Osteocyte (in vitro differentiated cells): ENCODE measurements at places on chromosomes 1 and 21.

DNA sequence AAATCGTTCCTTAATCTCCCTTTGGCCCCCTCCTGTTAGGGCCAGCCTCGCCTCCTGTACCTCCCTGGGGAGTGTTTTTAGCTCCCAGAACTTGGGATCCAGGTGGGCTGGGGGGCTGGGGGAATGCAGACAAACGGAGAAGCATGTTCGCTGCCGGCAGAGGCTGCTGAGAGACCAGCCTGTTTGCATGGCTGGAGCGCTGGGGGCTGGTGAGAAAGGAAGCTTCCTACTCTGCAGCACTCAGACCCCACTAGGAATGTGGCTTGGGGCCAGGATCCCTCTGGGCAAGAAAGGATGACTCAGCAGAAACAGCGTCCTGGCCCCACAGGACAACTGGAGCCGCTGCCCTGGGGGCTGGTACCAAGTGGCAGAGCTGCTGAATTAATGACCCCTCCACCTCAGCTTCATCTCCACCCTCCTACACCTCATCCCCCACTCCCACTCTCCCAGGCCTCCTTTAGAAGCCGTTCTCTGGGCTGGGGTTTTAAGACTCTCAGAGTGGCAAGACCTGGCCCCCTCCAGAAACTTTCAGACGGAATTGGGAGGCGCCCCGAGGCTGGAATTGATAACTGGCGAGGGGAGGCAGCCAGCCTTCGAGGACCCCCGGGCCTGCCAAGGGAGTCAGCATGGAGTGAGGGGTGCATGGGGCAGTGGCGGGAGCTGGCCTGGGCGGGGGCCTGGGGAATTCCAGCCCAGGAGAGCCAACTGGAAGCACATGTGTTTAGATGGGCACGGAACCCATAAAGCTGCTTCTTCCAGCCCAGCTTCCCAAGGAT lies 28.5 kb upstream of the EPS8L3 start:
- peak; percentile 95 for DNase-seq

DNA sequence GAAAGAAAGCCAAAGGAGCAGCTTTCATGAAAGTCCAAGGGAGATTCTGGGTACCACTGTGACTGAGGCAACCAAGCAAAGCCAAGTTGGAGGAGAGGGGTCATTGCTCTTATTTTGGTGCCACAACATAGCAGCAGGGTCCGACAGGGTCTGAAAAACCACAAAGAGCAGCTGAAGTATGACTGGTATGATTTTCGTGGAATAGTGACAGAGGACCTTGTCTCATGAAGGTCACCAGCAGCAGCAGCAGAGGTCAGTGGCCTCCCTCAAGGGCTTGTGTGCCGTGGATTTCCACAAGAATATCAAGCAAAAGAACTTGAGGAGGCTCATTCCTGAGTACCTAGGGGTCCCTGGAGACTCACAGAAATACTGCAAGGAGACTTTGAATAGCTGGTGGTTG lies 160.9 kb upstream of the SYT6 start:
- DNase-seq = no peak

GRCh38 chr1:226551299-226551698 lies 2.7 kb downstream of the STUM start:
- DNase-seq = no peak

DNA sequence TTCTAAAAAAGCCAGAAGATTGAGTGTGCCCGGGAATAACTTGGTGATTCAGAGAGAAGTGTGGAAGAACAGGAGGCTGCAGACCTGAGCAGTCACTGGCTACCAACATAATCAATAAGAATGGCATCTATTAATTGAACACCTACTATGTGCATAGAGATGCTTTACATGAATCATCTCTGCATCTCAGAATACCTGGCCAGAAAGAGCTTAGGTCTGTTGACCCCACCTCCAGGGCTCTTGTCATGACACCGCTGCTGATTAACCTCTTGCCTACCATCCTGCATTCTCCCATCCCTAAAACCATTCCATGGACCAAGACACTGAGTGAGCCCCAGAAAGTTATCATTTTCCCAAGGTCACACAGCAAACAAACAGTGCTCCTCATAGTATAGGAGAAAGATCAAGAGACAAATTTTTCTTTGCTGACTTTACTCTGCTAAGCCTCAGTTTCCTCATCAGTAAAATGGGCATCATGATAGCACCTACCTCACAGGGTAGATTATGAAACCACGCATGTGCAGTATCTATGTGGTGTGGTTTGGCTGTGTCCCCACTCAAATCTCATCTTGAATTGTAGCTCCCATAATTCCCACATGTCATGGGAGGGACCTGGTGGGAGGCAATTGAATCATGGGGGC lies 16.3 kb upstream of the PINK1 start:
- DNase-seq = no peak

DNA sequence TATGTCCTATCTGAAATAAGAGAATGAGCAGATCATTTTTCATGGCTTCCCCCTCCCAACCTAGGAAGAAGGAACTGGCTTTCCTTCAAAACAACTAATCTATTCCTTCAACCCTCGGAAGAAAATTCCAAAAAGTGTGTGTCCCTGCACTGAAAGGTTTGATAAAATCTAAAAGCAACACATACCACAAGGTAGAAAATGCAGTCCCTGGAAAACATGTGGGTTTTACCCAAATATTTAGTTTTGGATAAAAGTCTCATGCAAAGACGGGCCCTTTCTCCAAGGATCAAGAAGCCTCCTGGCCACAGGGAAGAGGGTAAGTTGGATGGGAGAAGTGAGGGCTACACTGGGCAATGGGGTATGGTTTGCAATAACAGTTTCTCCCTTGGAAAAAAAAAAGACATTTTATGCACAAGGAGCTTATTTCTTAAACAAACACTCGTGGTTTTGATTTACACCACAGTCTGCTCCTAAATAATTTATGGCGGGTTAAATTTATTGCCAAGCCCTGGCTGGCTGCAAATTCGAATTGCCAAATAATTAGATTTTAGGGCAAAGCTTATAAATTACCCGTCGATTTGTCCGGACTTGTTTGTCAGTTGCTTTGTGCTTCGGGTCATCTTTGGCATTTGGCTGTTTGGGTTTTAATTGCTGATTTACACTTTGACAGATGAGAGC lies 28.9 kb downstream of the ERI3 start:
- DNase-seq = no peak

GRCh38 chr1:229769006-229769405 lies 143.0 kb downstream of the URB2 start:
- DNase-seq = no peak

- DNase-seq = peak; percentile 93
These were observed 5.0 kb downstream of the SRARP start for GRCh38 chr1:16009030-16009460.

DNA sequence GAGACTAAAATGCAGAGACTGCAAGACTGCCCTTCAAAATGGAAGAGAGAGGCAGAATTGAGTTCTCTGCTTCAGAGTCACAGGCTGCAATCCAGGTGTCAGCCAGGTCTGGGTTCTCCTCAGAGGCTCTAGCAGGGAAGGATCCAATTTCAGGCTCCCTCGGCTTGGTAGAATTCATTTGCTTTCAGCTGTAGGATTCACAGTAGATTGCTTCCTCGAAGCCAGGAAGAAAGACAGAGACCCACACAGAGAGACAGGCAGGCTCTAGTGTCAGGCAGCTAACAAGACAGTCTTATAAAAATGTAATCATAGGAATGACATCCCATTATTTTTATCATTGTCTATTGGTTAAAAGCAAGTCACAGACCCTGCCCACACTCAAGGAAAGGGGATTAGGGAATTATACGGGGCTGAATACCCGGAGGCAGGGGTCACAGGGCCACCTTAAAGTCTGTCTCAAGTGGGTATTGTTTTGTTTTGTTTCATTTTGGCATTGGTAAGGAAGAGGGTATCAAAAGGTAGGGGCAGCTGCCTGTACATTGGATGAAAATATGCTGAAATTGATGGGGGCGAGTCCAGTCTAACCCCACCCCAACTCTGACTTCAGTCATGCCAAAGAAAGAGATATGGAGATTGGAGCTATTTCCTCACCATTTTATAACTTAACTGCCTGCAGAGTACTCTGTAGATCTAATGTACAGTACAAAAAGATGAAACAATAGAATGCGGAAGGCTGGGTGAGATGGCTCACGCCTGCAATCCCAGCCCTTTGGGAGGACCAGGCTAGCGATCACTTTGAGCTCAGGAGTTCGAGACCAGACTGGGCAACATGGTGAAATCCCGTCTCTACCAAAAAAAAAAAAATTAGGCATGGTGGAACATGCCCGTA lies 9.5 kb upstream of the TBCE start:
- DNase-seq = no peak

DNA sequence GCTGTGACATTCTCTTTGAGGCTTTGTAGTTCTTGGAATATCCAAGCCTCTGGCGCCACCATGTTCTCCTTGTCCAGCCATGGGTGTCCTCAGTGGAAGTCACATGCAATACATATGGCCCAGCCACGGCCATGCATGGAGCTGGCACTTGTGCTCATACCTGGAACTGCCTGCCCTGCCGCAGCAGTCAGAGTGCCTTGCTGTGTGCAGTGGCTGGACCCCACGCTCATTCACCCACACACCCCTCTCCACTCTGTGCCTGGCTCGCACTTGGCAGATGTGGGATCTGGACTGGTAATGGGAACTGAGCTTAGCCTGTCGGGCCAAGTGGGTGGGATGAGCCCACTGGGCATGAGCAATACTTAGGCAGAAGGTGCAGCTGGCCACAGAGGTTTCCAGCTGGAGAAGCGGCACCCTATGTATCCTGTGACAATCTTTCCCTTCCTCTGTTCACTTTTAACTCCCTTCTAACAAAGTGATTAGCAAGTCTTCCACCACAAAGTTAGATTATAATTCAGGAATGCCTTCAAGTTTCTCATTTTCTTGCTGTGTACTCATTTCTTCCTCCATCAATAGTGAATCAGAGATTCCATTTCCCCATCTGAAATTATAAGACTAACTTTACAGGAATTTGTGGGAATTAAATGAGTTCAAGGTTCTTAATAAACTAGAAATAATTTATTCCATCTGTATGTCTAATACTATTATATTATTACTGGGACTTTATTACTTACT lies 351.6 kb upstream of the NCAM2 start:
- no peak for DNase-seq

GRCh38 chr1:175497501-175497900 lies 245.9 kb downstream of the TNR start:
- DNase-seq = no peak

DNA sequence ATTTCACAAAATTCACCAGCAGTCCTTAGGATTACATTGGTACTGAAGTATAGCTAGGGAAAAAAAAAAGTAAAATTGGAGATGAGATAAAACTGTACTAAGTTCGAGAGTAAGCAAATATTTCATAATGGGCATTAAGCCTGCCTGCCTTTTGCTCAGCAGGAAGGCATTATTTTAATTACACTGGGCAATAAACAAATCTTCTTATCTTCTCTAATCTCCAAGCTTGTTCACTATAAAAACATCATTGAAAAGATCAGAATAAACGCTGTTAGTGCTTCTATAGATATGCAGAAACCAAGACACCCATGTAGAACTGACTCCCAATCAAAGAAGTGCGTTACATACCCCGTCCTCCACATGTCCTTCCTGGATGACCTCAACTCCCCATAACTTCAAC lies 174.2 kb upstream of the CHODL start:
- DNase-seq = no peak

GRCh38 chr1:15603050-15603965 lies 13.9 kb upstream of the DDI2 start:
- DNase-seq = peak; percentile 98

DNA sequence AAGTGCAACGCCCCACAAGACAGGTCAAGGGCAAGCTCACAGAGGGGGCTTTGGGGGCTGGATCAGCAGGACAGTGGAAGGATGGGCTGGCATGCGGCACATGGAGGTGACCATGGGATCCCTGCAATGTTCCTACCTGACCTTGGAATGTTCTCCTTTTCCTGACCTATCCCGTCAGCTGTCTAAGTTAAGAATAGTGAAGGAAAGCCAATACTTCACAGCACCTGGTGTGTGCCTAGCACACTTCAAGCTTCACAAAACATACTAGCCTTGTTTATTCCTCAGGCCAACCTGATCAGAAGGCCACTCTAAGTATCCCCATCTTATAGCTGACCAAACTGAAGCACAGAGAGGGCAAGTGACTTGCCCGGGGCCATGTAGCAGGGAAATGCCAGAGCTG lies 31.2 kb downstream of the LRRC38 start:
- DNase-seq = no peak

GRCh38 chr1:56816909-56817308 lies 2.3 kb downstream of the FYB2 start:
- DNase-seq = no peak

DNA sequence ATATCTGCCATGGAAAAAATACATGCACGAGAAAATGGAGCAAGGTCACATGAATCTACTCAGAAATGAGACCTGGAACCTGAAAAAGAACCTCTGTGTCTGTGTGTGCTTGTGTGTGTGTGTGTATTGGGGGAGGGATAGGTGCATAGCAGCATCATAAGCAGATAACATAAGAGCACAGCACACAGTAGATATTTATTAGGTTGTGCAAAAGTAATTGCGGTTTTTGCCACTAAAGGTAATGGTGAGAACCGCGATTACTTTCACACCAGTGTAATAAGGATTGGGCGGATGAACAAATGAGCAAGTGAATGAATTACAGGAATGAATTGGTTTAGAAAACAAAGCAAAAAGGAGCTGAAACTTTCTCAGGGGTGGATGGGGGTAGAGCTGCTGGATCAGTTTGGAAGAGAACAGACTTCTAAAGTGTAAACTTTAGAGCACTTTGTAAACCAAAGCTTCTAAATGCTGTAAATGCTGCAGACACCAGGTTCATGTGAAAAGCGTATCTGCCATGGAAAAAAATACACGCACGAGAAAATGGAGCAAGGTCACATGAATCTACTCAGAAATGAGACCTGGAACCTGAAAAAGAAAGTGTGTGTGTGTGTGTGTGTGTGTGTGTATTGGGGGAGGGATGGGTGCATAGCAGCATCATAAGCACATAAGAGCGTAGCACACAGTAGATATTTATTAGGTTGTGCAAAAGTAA lies 156.9 kb downstream of the TOMM20 start:
- no peak for DNase-seq

- DNase-seq = no peak
These were observed 26.3 kb upstream of the NHLH2 start for GRCh38 chr1:115867216-115867615.

DNA sequence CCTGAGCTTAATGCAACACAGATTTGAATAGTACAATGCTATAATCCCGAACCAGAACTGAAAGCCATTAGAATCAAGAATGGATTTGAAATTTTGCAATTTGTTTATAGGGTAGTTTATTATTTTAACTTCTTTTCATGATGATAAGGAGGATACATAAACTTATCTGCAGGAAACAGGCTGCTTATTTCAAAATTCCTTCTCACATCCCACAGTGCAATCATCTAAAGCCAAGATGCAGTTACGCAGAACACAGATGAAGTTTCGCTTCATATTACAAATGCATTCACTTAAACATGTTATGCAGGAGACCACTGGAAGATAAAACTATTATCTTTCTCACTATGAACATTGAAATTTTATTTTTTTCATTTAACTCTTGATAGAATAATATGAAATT lies 1019.6 kb downstream of the PLA2G4A start:
- no peak for DNase-seq
